ENCODE measurements at places on chromosomes 7 and 10. TPM values are rescaled to one million over a fixed set of nuclear protein-coding genes. Genes with fewer than 3 reads are reported as not detected.

FEZF1 gene
- not detected for total RNA-seq

SLC26A3 gene
- 0.93 TPM for total RNA-seq

DNA sequence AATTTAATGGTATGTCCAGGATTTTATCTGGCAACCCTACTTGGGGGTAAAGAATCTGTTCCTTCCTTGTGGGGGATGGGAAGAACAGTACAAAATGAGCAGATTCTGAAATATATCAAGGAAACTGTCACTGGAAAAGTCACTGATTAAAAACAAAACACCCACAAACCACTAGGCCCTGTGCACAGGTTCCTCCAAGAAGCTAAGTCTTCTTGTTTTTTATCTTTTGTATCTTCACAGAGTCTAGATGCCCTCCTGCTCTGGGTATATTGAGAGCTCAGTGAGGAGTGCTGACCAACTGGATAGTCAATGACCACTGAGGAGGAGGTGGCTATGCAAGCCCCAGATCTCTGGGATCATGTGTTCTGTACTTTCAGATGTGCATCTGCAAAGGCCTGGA lies 86.8 kb upstream of the ANKRD1 start:
- DNase-seq, result no peak

GRCh38 chr7:64277630-64278029 lies 36.1 kb upstream of the ZNF736 start:
- no peak for DNase-seq

- no peak for DNase-seq
These were observed 13.2 kb downstream of the GATAD1 start for GRCh38 chr7:92460510-92460909.
